ENCODE measurements at places on chromosomes 4 and X.

- no peak overlapping the region for H3K4me3 ChIP-seq
- no peak for DNase-seq
- no peaks in the 10 kb centered on the region for H3K4me1 ChIP-seq
Observed at GRCh38 chr4:107444-108429, 16.6 kb upstream of the ZNF718 start.

- no peak overlapping the region for H3K27ac ChIP-seq
- H3K27me3 ChIP-seq, result no peaks in the 10 kb centered on the region
- no peaks in the 10 kb centered on the region for H3K4me1 ChIP-seq
- H3K4me3 ChIP-seq, result no peak overlapping the region
- no peaks in the 10 kb centered on the region for H3K36me3 ChIP-seq
Observed at GRCh38 chrX:71616672-71617529, 1.4 kb downstream of the CXCR3 start.

GRCh38 chrX:37075892-37076595 is 67.9 kb downstream of the FAM47C start:
- H3K36me3 ChIP-seq, result no peaks in the 10 kb centered on the region
- no peaks in the 10 kb centered on the region for H3K4me1 ChIP-seq
- no peak overlapping the region for H3K4me3 ChIP-seq
- H3K27ac ChIP-seq, result no peak overlapping the region

DNA sequence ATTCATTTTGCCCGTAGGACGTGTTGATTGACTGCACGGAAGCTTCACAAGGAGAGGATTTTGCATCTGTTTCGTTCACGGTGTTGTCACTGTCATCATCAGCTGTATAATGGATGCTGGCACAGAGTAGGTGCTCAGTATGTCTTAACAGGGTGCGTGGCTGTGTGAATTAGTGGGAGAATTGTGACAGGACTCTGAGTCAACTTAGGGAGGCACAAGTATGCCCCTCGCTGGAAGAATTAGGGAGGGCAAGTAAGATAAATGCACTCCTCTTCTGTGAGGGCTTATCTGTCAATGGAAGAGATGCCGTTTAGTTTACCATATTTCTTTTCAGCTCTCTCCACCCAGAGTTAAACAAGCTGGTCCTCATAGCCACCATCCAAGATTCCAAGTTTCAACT is 107.2 kb downstream of the TRIML1 start:
- H3K4me1 ChIP-seq, result no peaks in the 10 kb centered on the region
- H3K27ac ChIP-seq, result no peak overlapping the region
- H3K36me3 ChIP-seq, result no peaks in the 10 kb centered on the region
- no peak overlapping the region for H3K4me3 ChIP-seq
- H3K27me3 ChIP-seq, result no peaks in the 10 kb centered on the region

GRCh38 chr4:102778720-102779119 is 18.0 kb upstream of the MANBA start:
- no peaks in the 10 kb centered on the region for H3K4me1 ChIP-seq
- no peak overlapping the region for H3K27ac ChIP-seq
- H3K27me3 ChIP-seq, result no peaks in the 10 kb centered on the region
- DNase-seq, result no peak
- no peaks in the 10 kb centered on the region for H3K36me3 ChIP-seq

DNA sequence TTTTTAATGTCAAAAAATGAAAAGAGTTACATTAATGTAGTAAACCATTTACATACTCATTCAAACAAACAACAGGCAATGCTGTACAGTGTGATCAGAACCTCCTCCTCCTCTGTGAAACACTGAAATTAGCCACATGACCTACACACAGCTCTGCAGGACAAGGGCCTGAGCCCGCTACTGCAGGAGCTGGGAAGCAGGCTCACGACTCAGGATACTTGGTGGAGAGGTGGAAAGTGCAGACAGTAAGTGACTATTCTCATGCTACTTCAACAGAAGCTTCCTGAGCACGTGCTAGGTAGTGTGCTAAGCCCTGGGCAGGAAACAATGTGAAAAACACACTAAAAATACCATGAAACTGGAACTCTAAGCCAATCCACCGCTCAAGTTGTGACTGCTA is 56.8 kb downstream of the TAPT1 start:
- H3K4me3 ChIP-seq, result no peak overlapping the region
- H3K36me3 ChIP-seq, result no peaks in the 10 kb centered on the region
- no peaks in the 10 kb centered on the region for H3K27me3 ChIP-seq
- no peaks in the 10 kb centered on the region for H3K4me1 ChIP-seq
- DNase-seq, result no peak

GRCh38 chr4:143163614-143164013 is 21.1 kb upstream of the USP38 start:
- DNase-seq, result no peak
- no peak overlapping the region for H3K27ac ChIP-seq
- no peak overlapping the region for H3K4me3 ChIP-seq
- H3K27me3 ChIP-seq, result no peaks in the 10 kb centered on the region

GRCh38 chr4:58981828-58982227 is 1871.6 kb upstream of the IGFBP7 start:
- H3K27ac ChIP-seq, result no peak overlapping the region
- no peaks in the 10 kb centered on the region for H3K36me3 ChIP-seq
- no peak overlapping the region for H3K4me3 ChIP-seq
- DNase-seq, result no peak
- no peaks in the 10 kb centered on the region for H3K4me1 ChIP-seq

DNA sequence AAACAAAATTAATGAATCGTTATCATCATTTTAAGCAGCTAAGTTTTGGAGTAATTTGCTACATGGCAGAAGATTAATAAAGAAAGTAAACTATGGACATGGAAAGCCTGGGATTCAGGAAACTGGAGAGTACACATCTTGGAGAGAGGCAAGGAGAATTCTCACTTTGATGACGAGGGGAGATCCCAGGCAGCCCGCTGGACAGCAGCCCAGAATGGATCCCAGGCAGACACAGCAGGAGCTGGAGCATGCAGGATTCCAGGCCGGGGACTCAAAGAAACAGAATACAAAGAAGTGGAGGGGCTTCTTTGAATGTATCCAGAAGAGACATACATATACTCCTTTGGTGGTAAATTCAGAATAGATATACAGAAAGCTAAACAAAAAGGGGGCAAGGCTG is 118.0 kb upstream of the ATP6AP2 start:
- H3K27me3 ChIP-seq, result no peaks in the 10 kb centered on the region
- DNase-seq, result no peak
- no peaks in the 10 kb centered on the region for H3K4me1 ChIP-seq
- no peaks in the 10 kb centered on the region for H3K36me3 ChIP-seq

GRCh38 chr4:36348403-36348938 is 67.1 kb downstream of the DTHD1 start:
- no peak overlapping the region for H3K4me3 ChIP-seq
- no peak overlapping the region for H3K27ac ChIP-seq
- H3K4me1 ChIP-seq, result no peaks in the 10 kb centered on the region
- H3K27me3 ChIP-seq, result no peaks in the 10 kb centered on the region
- no peak for DNase-seq

GRCh38 chr4:94304365-94304971 is 38.2 kb downstream of the HPGDS start:
- no peak overlapping the region for H3K27ac ChIP-seq
- no peak overlapping the region for H3K4me3 ChIP-seq
- peaks cover 12% of the 10 kb centered on the region for H3K4me1 ChIP-seq
- H3K36me3 ChIP-seq, result no peaks in the 10 kb centered on the region
- no peak for DNase-seq

DNA sequence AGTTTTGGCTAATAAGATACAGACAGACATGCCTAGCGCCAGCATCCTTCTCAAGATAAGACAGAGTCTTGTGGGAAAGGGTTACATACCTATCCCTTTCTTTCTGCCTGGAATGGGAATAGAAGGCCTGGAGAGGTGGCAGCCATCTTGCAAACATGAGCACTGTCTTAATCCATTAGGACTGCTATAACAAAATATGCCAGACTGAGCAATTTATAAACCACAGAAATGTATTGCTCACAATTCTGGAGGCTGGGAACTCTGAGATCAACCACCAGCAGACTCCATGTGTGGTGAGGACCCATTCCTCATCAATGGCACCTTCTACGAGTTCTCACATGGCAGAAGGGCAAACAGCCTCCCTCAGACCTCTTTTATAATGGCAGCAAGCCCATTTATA is 26.5 kb upstream of the NEIL3 start:
- H3K36me3 ChIP-seq, result no peaks in the 10 kb centered on the region
- DNase-seq, result no peak
- H3K4me3 ChIP-seq, result no peak overlapping the region
- no peak overlapping the region for H3K27ac ChIP-seq
- H3K27me3 ChIP-seq, result no peaks in the 10 kb centered on the region

GRCh38 chrX:98432413-98432812 is 1548.7 kb downstream of the RPA4 start:
- no peak overlapping the region for H3K27ac ChIP-seq
- DNase-seq, result no peak
- no peaks in the 10 kb centered on the region for H3K4me1 ChIP-seq
- no peaks in the 10 kb centered on the region for H3K27me3 ChIP-seq
- H3K36me3 ChIP-seq, result no peaks in the 10 kb centered on the region

DNA sequence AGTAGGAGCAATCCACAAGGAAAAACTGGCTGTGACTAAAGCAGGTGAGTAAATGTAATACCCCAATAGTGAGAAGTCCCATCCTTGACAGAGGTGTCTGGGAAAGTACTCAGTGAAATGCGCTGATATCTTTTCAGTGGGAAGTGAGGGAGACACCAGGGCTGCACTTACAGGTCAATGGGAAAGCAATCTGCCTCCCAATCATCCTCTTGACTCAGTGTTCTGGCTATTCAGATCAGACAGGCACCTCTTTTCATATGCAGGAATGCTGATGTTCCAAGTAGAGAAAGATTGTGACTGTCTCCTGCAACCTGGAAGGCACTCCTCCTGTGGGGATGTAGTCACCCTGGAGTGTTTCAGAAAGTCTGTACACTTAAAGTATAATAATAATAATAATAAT is 39.9 kb upstream of the SPIN2A start:
- H3K27me3 ChIP-seq, result no peaks in the 10 kb centered on the region
- H3K36me3 ChIP-seq, result no peaks in the 10 kb centered on the region
- DNase-seq, result no peak
- H3K4me3 ChIP-seq, result no peak overlapping the region
- no peaks in the 10 kb centered on the region for H3K4me1 ChIP-seq

DNA sequence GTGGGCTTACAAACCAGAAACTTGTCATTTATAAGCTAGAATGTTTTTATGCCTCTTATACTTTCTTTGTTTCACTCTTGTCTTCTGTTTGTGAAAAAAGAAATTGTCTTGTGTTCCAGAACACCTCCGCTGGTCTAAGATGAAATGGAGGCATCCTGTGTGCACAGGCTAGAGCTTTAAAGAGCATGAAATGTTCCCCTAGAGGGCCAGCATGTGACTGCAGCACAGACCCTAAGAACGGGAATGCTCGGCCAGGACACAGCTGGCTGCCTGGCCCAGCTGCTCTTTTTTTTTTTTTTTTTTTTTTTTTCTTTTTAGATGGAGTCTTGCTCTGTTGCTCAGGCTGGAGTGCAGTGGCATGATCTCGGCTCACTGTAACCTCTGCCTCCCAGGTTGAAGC is 33.6 kb downstream of the SETD7 start:
- no peak overlapping the region for H3K27ac ChIP-seq
- peaks cover 28% of the 10 kb centered on the region for H3K36me3 ChIP-seq
- no peaks in the 10 kb centered on the region for H3K27me3 ChIP-seq
- no peak overlapping the region for H3K4me3 ChIP-seq
- DNase-seq, result no peak

DNA sequence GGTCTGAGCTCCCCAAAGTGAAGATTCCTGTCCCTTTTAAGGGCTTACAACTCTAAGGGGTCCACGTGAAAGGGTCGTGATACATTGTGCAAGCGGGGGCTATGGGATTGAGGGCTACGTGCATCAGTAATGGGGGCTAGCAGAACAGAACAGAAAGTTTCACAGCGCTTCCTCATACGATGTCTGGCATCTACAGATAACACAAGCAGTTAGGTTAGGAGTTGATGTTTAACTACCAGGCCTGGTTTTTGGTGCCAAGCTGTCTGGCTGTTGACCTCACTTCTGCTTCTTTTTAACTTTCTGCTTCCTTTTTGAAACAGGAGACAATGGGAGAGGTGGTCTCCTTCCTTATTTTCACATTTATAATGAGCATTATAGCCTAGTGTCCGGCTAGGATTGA is 368.6 kb upstream of the CXorf51A start:
- H3K4me3 ChIP-seq, result no peak overlapping the region
- H3K27ac ChIP-seq, result no peak overlapping the region
- no peak for DNase-seq
- no peaks in the 10 kb centered on the region for H3K27me3 ChIP-seq
- no peaks in the 10 kb centered on the region for H3K4me1 ChIP-seq

- peaks cover 47% of the 10 kb centered on the region for H3K4me1 ChIP-seq
- no peaks in the 10 kb centered on the region for H3K36me3 ChIP-seq
- no peak overlapping the region for H3K27ac ChIP-seq
- no peak for DNase-seq
Observed at GRCh38 chr4:128381748-128382559, 94.3 kb upstream of the PGRMC2 start.

- H3K27ac ChIP-seq, result no peak overlapping the region
- no peaks in the 10 kb centered on the region for H3K27me3 ChIP-seq
- no peak for DNase-seq
- H3K4me3 ChIP-seq, result no peak overlapping the region
Observed at GRCh38 chr4:187449702-187450101, 545.9 kb upstream of the ZFP42 start.

DNA sequence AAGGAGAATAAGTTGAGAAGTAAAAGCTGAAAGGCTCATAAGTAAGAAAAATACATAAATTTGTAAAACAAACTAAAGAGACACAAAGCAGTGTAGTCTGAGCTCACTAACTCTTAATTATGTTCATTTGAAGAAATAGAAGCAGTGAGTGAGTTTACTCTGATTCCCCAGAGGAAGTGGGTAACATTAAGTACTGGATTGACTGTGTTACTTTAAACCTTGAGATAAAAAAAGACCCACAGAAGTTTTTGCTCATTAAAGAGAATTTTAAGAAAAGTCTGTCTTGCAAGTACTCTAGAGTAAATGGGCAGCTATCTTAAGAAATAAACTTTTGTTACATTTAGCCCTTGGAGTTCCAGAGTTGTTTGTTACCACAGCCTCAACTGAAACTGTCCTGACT is 2466.9 kb downstream of the PCDH7 start:
- H3K4me3 ChIP-seq, result no peak overlapping the region
- no peaks in the 10 kb centered on the region for H3K36me3 ChIP-seq
- no peaks in the 10 kb centered on the region for H3K4me1 ChIP-seq
- no peak for DNase-seq
- no peaks in the 10 kb centered on the region for H3K27me3 ChIP-seq

- no peaks in the 10 kb centered on the region for H3K27me3 ChIP-seq
- H3K4me3 ChIP-seq, result no peak overlapping the region
- H3K36me3 ChIP-seq, result peaks cover 78% of the 10 kb centered on the region
- peak; percentile 59 for DNase-seq
- peaks cover 21% of the 10 kb centered on the region for H3K4me1 ChIP-seq
Observed at GRCh38 chr4:113952452-113953029, 26.9 kb downstream of the ARSJ start.

DNA sequence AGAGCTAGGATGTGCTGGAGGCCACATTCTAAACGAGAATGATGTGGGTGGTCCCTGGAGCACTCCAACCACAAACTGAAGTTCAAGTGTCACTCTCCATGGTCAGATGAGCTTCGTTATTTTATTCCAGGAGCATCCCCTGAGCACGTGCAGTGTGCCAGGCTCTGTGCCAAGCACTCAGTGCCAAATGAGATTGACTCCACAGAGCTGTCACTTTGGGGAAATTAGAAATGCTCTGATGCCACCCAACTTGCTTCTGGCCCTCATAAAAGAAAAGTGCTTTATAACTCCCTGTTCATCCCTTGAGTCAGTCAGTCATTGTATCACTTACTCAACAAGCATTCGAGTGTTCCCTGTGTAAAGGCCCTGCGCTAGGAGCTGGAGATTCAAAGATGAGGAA is 91.2 kb downstream of the RTL5 start:
- no peak for DNase-seq
- no peak overlapping the region for H3K27ac ChIP-seq
- H3K27me3 ChIP-seq, result no peaks in the 10 kb centered on the region
- no peaks in the 10 kb centered on the region for H3K36me3 ChIP-seq

Data from SJSA1 (cell line).